ENCODE measurements at places on chromosomes 7 and 10.

DNA sequence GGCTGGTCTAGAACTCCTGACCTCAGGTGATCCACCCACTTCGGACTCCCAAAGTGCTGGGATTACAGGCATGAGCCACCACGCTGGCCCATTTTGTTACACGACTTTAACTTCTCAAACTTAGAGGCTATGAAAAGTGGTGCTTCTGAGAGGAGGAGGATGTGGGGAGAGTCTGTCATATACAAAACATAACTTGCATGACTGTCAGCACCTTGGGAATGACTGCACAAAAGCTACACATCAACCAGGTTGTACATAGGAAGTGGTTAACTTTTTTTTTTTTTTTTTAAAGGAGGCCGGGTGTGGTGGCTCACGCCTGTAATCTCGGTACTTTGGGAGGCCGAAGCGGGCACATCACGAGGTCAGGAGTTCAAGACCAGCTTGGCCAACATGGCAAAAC is 43.4 kb upstream of the GSDME start:
- DNase-seq = no peak

DNA sequence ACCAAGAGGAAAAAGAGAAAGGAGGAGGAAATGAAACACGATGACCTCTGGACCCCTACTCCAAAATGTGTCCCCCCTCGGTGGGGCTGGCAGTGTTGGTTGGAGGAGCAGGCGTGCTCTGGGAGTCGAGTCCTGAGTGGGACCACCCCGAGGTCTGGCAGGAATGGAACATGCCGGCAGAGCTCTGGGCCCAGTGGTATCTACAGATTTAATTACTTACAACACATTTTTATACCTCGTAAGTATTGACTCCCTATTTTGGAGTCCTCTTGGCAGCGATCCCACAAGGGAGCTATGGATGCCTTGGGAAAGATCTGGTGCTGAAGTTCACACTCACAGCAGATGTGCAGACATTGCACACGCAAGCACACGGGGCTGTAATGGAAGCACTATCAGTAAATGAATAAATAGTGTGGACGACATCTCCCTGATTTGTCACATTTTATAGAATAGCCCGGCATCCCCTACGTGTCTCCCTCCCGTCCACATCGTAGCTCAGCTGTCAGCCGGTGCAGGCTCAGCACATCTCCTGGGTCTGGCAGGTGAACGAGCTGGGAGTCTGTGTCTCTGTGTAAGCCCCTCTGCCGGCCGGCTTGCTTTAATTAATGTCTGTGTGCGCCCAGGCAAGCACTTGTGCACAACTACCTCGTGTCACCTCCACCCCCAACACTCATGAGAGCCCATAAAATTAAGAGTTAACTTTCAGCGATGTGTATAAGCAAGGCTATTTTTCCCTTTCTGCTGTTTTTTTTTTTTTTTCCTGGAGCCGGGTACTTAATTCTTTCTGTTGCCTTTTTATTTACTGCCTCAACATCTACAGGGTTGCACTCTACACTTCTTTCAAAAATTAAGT is 603.2 kb downstream of the LRMDA start:
- no peak for DNase-seq

GRCh38 chr7:118039963-118040489 is 143.9 kb upstream of the LSM8 start:
- no peak for DNase-seq

GRCh38 chr10:110915035-110915434 is 3.9 kb downstream of the BBIP1 start:
- DNase-seq = no peak

- DNase-seq = no peak
Observed at GRCh38 chr10:71342573-71343391, 23.7 kb downstream of the SLC29A3 start.

DNA sequence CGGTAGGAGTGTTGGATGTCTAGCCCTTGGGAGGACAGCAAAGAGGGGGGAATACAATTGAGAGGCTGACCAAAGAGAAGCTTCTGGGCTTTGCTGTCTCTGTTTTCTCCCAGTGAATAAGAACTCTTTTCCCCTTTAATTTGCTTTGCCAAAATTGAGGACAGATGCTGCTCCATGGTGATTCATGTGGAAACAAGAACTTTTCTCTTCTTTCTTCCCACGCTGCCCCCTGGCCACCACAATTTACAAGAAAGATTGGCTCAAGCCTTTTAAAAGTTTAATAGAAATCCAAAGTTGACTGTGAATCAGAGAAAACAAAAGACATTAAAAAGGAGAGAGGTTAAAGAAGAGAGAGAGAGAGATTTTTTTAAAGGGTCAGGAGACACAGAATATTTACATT is 49.0 kb downstream of the PRR15 start:
- DNase-seq = no peak

All from stimulated activated CD4-positive, alpha-beta T cell treated with anti-CD3 and anti-CD28 coated beads, Interleukin-1b, Interleukin-23, amount 100 ng/mL, for 1 hour (primary cell).